Ascending aorta (tissue), 2 donors: ENCODE measurements at places on chromosomes 13 and 19.

GRCh38 chr19:44847144-44848035 is 1.3 kb downstream of the NECTIN2 start:
- H3K27ac ChIP-seq = peak overlapping the region; percentile 98
- H3K4me3 ChIP-seq = peak overlapping the region; percentile 97
- peaks cover 26% of the 10 kb centered on the region for H3K4me1 ChIP-seq
- no peaks in the 10 kb centered on the region for H3K27me3 ChIP-seq
- H3K36me3 ChIP-seq = no peaks in the 10 kb centered on the region

DNA sequence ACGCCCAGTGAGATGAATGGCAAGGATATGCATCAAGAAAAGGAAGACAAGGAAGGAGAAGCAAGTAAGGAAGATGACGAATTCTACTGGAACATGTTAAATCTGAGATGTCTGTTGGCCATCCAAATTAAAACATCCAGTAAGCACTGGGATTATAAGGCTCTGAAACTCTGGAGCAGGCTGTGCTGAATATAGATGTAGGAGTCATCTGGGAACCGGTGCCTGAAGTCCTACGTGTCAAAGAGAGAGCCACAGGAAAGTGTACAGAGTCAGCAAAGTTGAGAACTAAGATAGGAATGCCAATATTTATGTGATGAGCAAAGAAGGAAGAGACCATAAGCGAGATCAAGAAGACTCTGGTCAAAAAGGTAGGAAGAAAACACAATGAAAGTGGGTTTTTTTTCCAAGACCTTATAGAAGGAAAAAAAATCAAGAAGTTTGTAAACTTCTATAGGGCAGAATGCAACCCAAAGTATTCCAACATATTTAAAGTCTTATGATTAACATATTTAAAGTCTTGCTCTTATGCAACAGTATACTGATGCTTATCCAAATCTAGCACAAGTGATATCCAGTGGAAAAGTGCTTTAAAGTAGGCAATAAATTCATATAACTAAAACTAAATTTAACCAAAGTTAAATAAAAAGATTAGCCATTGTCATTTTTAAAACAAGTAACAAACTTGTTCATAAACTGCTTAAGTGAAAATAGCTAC is 51.2 kb upstream of the EEF1AKMT1 start:
- H3K4me1 ChIP-seq = peaks cover 16% of the 10 kb centered on the region
- DNase-seq = no peak
- no peak overlapping the region for H3K4me3 ChIP-seq
- no peaks in the 10 kb centered on the region for H3K36me3 ChIP-seq

DNA sequence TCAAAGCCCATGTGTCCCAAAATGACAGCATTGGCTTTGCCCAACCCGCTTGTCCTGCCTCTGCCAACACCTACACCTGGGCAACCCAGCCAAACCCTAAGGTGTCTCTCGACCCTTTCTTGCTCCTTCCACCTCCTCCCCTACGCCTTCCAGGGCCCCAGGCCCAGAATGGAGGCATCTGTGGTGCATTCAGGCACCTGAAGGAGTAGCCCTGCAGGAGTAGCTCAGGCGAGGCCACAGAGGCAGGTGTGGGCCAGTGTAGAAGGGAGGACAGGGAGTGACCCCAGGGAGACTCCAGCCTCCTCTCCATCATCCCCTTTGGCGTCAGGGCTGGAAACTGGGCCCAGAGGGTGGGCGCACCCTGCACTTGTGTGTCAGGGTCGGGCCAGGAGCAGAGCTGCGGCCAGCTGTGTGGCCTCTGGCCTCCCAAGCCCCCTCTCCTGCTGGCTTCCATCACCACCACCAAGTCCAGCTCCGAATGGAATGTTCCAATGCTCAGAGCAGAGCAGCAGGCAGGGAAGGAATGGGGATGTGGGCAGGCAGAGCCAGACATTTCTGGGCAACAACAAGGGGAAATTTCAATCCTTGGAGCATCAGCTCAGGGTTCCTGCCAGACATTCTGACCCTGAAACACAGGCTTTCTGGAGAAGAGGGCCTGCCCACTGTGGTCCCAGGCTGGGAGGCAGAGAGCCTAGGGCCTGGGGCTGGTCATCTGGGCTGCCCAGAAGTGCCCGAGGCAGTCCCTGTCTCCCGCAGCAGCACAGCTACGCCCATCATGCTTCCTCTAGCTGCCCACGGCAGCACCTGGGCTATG is 16.4 kb downstream of the PLEKHF1 start:
- no peak overlapping the region for H3K4me3 ChIP-seq
- H3K27ac ChIP-seq = peak overlapping the region; percentile 84
- no peaks in the 10 kb centered on the region for H3K27me3 ChIP-seq

GRCh38 chr19:4081441-4082129 is 14.9 kb upstream of the ZBTB7A start:
- no peaks in the 10 kb centered on the region for H3K27me3 ChIP-seq
- no peaks in the 10 kb centered on the region for H3K36me3 ChIP-seq
- no peak overlapping the region for H3K27ac ChIP-seq
- H3K4me3 ChIP-seq = no peak overlapping the region

GRCh38 chr13:108877300-108877699 is 247.9 kb downstream of the MYO16 start:
- no peak overlapping the region for H3K27ac ChIP-seq
- no peaks in the 10 kb centered on the region for H3K4me1 ChIP-seq
- no peaks in the 10 kb centered on the region for H3K27me3 ChIP-seq
- no peaks in the 10 kb centered on the region for H3K36me3 ChIP-seq

DNA sequence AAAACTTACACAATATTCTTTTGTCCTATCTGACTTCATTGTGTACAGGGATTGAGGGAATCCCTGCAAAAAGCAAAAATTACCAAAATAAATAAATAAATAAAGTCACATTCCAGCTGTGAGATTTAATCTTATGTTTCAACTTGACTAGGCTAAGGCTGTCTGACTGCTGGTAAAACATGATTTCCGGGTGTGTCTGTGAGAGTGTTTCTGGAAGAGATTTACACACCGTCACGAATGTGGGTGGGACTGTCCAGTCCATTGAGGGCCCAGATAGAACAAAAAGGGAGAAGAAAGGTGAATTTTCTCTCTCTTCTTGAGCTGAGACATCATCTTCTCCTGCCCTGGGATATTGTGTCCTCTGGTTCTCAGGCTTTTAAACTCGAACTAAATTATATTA is 166.1 kb downstream of the LIG4 start:
- no peaks in the 10 kb centered on the region for H3K4me1 ChIP-seq
- no peaks in the 10 kb centered on the region for H3K27me3 ChIP-seq
- DNase-seq = no peak
- H3K4me3 ChIP-seq = no peak overlapping the region
- no peaks in the 10 kb centered on the region for H3K36me3 ChIP-seq

GRCh38 chr19:17214508-17215126 is 540 bp upstream of the USE1 start:
- H3K27me3 ChIP-seq = no peaks in the 10 kb centered on the region
- peak overlapping the region; percentile 74 for H3K4me3 ChIP-seq
- DNase-seq = no peak
- H3K36me3 ChIP-seq = peaks cover 42% of the 10 kb centered on the region
- peak overlapping the region; percentile 84 for H3K27ac ChIP-seq
- peaks cover 12% of the 10 kb centered on the region for H3K4me1 ChIP-seq

DNA sequence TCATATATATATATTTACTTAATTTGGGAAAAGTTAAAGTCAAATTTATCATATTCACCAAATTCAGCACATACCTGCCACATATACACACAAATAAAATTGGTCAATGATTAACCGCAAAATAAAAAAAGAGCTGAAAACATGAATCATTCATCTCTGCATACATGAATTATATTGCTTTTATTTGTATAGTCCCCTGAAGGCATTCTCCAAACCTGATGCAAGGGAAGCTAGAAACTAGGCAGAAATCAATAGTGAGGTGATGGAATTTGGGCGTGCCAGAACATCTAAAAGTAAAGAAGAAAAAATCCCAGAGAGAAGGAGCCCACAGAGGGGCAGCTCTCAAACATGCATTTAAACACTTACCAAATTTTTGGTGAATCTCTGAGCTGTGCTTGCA is 60.1 kb downstream of the UFM1 start:
- H3K27me3 ChIP-seq = no peaks in the 10 kb centered on the region
- H3K27ac ChIP-seq = no peak overlapping the region
- no peak overlapping the region for H3K4me3 ChIP-seq
- no peak for DNase-seq
- H3K36me3 ChIP-seq = no peaks in the 10 kb centered on the region

GRCh38 chr19:1395194-1396018 is 5.9 kb downstream of the GAMT start:
- no peak for DNase-seq
- H3K4me3 ChIP-seq = no peak overlapping the region
- no peak overlapping the region for H3K27ac ChIP-seq
- H3K4me1 ChIP-seq = peaks cover 2% of the 10 kb centered on the region
- H3K36me3 ChIP-seq = peaks cover 32% of the 10 kb centered on the region
- no peaks in the 10 kb centered on the region for H3K27me3 ChIP-seq

GRCh38 chr13:33100886-33101285 is 84.7 kb downstream of the KL start:
- no peaks in the 10 kb centered on the region for H3K4me1 ChIP-seq
- H3K36me3 ChIP-seq = peaks cover 19% of the 10 kb centered on the region
- no peak overlapping the region for H3K27ac ChIP-seq
- no peaks in the 10 kb centered on the region for H3K27me3 ChIP-seq
- no peak for DNase-seq
